ENCODE measurements at places on chromosomes 1 and 21. TPM values are rescaled to one million over a fixed set of nuclear protein-coding genes. Genes with fewer than 3 reads are reported as not detected.

Gene UBASH3A
- 54.5 TPM for total RNA-seq

Gene PRR9
- not detected for total RNA-seq

Gene HTR6
- 0.32 TPM for total RNA-seq

Gene RHOC
- total RNA-seq, result 45.7 TPM

Gene HAPLN2
- total RNA-seq, result 0.22 TPM

- no peak for DNase-seq
Observed at GRCh38 chr1:185808631-185809030, 74.4 kb downstream of the HMCN1 start.

GRCh38 chr1:67853704-67854103 is 20.4 kb upstream of the GNG12 start:
- no peak for DNase-seq

DNA sequence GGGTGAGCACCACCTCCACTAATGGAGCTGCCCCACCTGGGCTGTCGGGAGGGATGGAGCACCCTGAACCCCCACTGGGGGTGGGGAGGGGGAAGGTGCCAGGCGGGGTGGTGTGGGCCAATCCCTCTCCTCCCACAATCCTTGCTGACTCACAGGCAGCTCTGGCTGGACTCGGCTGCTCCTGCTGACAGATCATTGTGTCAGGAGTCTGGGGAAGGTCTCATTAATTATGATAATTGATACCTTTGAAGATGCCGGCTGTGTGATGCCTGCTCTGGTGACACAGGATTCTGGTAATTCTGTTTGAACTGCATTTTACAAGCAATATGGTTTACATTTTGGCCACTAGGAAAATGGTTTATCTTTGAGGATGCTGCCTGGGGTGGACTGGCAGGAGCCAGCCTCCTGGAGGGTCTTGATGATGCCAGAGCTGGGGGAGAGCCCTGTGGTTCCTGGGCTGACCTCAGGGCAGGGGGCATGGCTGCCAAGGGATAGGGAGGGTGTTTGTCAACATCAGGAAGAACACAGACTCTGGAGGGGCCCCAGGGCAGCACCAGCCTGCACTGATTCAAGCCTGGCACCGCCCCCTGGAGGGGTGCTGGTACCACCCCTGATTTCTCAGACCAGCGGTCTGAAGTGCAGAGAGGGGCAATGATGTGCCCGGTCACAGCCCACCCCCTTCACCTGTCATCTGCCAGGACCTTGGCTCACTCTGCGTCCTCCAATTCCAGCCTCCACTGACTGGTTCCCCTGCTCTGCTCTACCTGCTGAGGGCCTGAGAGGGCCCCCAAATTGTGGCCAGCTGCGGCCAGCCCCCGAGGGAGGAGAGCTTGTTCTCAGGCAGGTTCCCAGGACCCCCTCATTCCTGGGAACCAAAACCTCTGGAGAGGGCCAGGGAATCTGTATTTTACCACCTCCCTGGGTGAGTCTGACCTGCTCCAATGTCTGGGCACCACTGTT is 338.8 kb downstream of the MATN1 start:
- DNase-seq, result no peak

GRCh38 chr1:74952786-74953185 is 181.4 kb upstream of the LHX8 start:
- DNase-seq, result no peak

- DNase-seq, result no peak
Observed at GRCh38 chr1:81978945-81979344, 178.2 kb downstream of the ADGRL2 start.

DNA sequence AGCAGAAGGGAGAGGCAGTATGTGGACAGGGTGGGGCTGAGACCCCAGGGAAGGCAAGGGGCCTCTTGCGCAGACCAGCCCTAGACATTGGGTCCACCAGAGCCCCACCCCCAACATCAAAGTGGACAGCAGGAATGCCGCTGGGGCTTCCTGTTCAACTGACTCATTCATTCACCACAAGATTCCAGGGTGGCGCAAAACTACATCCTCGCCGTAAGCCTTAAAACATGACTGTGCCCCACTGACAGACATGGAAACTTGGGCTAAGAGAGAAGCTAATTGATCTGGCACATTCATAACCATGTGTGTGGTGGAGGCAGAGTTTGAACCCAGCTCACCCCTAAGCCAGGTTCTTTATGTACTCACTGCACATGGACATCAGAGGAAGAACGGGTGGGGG is 14.0 kb downstream of the COL16A1 start:
- DNase-seq, result no peak

DNA sequence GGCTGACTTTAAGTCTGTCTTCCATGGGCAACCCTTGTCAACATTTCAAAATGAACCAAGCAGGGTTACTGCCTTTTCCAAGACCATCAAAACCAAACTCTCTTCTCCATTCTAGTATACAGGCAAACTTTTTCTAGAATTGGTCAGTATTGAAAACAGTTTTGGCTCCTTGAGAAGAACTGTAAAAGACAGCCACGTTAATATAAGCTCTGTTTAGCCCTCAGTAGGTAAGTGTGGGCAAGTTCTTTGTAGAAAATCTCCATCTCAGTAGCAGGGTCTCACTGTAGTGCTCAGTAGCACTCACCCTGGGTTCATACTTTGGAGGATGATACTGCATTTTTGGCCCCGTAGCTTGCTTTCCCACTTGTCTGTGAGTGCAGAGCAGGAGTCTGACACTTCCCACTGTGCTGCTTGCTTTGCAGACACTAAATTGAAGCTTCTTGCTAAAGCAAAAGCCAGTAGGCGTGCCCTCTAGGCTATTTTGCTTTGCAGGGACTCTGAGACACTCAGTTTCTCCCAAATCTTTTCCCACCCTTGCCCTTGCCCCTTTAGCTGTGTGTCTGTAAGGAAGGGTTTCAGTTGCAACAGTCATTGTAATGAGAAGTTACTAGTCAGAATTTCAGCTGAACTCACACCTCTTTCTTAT is 34.3 kb upstream of the CACYBP start:
- no peak for DNase-seq

GRCh38 chr1:53893999-53894636 is at the start of gene DIO1:
Gene DIO1, plus strand, starts transcription at chr1:53894187. Its CDS starts 24 bp downstream, at chr1:53894211.
- peak; percentile 8 for DNase-seq

GRCh38 chr1:226657895-226658545 is 81.1 kb downstream of the ITPKB start:
- DNase-seq, result no peak

DNA sequence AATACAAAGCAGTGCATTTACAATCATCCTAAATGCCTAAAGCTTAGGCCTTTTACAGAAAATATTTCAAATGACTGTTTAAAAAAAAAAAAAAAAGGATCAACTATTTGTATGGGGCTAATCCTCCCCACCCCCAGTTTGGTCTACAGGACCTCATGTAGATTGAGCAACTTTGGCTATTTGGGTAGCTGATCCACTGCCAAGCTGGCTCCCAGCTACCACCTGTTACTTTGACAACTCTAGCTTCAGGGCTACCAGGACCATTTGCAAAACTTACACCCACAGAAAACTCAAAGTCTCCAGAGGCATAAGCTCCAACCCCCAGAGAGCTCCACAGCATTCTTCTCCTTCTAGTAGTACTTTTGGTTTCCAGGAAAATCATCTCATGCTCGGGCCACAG is 29.4 kb downstream of the JAK1 start:
- no peak for DNase-seq

DNA sequence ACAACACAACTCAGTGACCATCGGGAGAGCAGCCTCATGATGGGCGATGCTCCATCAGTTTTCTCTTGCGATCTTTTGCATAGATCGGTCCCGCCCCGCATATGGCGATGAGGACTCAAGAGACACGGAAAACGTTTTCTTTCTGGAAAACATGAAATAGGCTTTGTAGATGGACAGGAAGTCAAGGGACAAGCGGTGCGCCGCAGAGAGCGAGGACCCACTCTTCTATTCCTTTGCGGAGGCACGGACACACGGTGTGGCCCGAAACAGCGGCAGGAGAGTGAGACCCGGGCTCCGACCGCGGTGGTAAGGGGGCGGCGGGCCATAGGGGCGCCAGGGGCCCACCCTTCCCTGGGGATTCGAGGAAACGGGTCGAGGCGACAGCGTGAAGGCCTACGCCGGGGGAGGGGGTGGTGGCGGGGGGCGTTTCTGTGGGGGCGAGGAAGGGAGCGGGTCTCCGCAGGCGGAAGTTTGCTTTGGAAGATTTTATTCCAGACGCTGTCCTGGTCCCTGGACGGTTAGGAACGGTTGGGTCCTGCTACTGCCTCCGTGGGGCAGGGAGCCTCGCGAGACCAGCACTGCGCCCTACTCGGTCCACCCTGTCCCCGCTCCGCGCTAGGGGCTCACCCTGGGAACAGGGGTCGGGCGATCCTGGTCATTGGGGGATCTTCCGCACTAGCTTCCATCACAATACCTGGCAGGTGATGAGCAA is 796 bp upstream of the TDRKH start:
- DNase-seq, result peak; percentile 18

DNA sequence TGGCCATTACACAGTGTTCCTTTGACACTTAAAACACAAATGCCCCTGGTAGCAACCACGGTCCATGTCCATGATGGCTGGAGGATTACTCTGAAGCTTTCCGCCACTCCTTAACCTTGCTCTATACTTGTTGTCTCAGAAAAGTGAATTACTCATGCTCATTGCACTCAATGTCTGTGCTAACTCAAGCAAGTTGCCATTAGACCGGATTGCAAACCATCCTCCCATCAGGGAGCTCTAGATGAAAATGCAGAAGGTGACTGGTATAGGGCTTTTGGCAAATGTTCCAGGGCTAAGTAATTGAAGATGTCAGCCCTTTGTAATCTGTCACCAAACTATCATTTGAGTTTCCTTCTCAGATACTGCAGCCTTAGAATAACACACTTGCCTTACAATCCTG is 1288.3 kb upstream of the B3GALT2 start:
- DNase-seq, result no peak

- DNase-seq, result no peak
Observed at GRCh38 chr1:93549811-93550210, 101.9 kb downstream of the FNBP1L start.

DNA sequence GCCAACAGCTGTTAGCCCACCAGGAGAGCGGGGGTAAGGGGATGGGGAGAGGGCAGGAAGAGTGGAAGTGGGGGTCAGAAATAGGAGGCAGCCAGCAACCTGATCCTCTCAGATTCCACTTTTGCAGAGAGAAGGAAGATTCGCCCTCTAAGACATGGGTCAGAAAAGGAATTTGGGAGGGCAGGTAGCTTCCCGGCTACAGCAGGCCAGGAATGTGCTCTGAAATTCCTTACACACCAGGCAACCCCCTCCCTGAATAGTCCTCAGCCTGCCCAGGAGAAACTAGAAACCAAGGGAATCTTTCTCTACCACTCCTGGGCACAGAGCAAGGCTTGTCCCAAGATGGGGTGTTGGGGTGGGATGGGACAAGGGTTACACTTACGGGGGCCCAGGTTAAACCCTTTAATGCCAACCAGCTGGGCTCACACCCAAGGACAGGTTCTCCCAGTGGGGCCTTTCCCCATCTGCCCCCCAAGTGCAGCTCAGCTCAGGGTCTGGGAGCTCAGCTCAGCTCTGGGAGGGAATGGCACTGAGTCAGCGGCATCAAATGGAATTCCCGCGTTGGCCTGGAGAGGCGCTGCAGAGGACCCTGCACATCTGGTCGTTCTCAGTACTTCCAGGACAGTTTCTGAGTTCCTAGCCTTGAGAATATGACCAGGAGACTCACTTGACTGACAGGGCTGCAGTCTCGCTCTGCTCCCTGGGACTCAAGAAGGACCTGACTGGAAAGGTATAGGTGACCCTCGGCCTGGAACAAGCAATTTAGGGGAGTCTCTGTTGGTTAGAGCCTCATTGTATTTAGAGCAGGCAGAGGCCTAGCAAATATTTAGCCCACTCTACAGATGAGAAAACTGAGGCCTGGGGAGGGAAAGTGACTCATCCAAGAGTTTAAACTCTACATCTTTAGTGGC is 761 bp downstream of the TNNT2 start:
- DNase-seq, result no peak

DNA sequence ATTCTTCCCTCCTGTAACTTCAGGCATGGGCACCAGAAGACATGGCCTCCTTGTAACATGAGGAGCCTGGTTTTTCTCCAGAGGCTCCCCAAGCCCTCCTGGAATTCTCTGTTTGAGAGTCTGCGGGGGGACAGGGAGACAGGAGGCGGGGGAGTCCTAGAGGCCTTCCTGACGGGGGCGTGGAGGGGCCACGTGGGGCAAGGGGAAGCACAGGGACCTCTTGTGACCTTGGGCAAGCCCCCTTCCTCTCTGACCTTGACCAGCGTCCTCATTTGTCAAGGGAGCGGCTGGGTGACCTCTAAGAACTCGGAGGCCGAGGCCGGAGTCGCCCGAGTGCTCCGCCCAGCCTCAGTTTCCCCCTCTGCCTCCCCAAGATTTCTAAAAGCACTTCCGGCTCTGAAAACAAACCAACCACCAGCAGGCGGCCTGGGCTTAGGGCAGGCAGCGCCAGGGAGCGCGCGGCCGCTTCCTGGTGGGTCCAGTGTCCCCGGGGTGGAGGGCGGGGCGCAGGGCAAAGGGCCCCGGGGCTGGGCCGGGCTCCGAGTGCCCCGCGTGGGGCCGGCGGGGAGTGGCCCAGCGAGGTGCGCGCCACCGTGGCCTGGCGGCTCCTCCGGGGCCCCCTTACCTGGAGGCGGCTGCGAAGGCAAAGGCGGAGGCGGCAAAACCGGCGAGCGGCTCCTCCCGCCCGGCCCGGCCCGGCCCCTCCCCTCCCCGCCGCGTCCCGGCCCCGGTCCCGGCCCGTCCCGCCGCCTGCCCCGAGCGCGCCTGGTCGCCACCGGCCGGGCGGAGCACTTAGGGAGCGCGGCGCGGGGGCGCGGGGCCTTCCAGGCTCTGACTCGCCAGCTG is at the start of gene TMCO4:
Gene TMCO4, minus strand, starts transcription at position 687 of the 846 bp plus-strand sequence. CDS start 19,158 bp downstream, outside the sequence.
- DNase-seq, result peak; percentile 76

DNA sequence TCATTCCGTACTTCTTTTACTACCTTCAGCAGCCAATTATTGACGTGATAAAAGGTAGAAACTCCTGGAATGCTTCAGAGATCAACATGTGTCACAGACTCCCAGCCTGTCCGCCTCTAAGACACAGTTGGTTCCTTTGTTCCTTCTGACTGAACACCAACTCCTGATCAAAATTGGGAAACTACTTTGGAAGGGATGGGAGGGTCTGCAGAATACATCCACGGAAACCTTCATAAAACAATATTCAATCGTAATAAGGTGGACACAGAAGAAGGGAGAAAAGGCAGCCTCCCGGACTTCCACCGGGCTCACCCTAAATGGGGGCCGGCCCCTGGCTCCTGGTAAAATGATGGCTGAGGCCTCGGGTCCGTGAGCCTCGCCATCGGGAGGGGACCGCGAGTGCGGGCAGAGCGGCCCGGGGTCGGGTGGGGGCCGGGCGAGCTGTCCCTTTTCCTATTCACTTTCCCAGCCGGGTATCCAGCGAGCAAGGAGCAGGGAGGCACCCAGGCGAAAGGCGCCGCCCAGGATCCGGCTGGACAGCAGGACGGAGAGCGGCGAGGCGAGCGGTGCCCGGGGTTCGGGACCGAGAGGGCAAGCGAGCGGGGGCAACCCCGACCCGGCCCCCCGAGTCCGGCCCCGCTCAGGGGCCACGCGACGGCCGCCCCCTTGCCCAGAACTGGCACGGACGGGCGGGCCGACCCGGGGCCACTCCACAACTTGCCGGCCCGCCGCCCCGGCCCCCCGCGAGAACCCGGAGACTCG is 805 bp downstream of the NRIP1 start:
- DNase-seq, result peak; percentile 28

- DNase-seq, result no peak
Observed at GRCh38 chr1:92536211-92536979, 49.7 kb upstream of the GFI1 start.
